ENCODE measurements at places on chromosomes 16 and 17.

DNA sequence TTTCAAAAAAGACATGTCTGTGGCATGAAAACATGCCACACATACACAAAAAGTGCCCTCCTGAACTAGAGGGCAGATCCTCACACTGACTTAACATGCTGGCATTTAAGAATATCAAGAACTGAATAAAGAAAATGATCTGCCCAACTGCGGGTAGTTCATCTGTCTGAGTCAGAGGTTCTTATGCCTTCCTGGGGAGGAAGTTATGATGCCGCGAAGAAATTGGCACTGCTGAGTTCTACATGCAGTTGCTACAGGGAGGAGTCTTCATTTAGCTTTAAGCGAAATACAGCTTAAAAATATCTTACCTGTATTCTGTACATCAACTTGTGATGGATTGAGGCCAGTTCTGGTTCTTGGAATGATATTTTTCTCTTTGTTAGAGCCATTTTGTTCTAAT is 6.3 kb downstream of the ALDH3A2 start:
- no peak for DNase-seq

GRCh38 chr16:69327585-69328310 is 2.6 kb downstream of the PDF start:
- DNase-seq: no peak

GRCh38 chr16:26129997-26130396 is 438.2 kb downstream of the HS3ST4 start:
- DNase-seq: no peak

GRCh38 chr17:76983075-76983775 is 115.0 kb downstream of the MGAT5B start:
- DNase-seq: no peak

DNA sequence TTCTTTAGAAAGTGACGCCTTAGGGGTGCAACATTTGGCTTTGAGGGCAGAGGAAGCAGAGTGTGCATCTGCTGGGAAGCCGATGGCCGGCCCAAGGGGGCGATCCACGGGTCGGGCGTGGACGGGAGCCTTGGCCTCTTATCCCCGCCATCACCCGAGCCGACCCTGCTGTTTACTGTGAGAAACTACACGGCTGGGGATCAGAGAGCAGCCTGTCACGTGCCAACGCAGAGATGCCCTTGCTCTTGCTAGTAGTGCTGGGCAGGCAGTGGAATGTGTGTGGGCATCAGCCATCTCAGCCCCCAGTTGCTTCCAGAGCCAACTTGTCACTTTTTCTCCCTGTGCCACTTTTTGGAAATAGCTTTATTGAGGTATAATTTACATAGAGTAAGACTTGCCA is 26.7 kb upstream of the ITGB4 start:
- DNase-seq: no peak

GRCh38 chr17:75615301-75615700 is 17.9 kb upstream of the SMIM5 start:
- DNase-seq: no peak

GRCh38 chr17:27336184-27336583 is 42.3 kb downstream of the WSB1 start:
- DNase-seq: no peak

All from stimulated activated CD8-positive, alpha-beta memory T cell treated with anti-CD3 and anti-CD28 coated beads, Interleukin-4, amount 100 ng/mL, for 1 hour (primary cell).